ENCODE measurements at places on chromosomes 6 and 20. TPM values are rescaled to one million over a fixed set of nuclear protein-coding genes. Genes with fewer than 3 reads are reported as not detected.

Gene PAX1
- not detected for total RNA-seq

Gene PRR18
- not detected for total RNA-seq

Gene DNAH8
- total RNA-seq = not detected

Gene FAM184A
- total RNA-seq = 0.87 TPM

Gene PACSIN1
- total RNA-seq = 6.0 TPM

- H3K36me3 ChIP-seq = no peaks in the 10 kb centered on the region
- no peaks in the 10 kb centered on the region for H3K27me3 ChIP-seq
- H3K4me1 ChIP-seq = no peaks in the 10 kb centered on the region
- no peak for DNase-seq
Measured at GRCh38 chr20:7716286-7716972, 223.8 kb downstream of the HAO1 start.

DNA sequence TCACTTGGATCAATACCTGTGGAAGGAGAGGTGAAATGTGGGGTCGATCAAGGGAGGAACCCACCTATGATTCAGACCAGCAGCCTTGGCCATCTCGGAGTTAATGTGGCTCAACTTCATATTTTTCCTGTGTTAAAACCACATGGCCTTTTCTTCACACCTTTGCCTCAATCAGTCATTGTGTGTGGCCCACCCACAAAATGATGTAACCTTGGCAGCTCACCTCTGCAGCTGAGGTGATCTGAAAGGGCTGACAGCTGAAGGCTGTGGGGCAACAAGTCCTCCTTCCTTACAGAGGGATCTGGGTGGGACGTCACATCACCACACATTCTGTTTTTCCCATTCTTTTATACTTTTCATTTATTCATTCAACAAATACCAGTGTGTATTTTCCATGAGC is 357.1 kb upstream of the HSF2 start:
- peaks cover 14% of the 10 kb centered on the region for H3K4me1 ChIP-seq
- H3K27me3 ChIP-seq = no peaks in the 10 kb centered on the region
- DNase-seq = no peak
- no peak overlapping the region for H3K4me3 ChIP-seq
- no peaks in the 10 kb centered on the region for H3K36me3 ChIP-seq
- H3K27ac ChIP-seq = no peak overlapping the region

DNA sequence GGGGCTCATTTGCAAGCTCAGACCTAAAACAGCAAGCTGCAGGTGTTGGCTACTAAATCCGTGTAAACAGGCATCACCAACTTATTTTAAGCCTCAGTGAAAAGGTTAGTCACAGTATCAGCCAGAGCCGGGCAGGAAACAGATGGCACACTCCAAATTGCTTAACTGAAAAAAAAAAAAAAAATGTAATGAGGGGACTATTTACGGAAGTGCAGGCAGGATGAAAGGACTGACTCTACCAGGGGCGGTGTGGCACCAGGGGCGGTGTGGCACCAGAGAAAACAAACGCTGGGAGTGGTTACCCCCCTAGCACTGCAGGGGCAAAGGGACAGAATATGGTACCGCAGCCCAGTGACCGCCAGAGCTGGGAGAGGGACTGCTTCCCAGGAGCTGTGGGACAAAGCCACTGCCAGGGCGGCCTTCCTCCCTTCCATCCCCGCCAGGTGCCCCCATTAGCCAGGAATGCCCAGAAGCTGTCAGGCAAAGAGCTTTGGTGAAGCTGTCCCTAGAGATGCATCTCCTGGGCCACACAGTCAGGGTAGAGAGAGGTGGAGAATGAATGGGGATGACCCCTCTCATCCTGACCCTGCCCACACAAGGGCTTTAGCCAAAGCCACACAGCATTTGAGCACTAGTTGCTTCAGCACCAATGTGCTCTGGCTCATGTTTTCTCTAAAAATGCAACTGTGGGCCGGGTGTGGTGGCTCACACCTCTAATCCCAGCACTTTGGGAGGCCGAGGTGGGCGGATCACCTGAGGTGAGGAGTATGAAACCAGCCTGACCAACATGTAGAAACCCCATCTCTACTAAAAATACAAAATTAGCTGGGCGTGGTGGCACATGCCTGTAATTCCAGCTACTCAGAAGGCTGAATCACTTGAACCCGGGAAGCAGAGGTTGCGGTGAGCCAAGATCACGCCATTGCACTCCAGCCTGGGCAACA is 39.6 kb upstream of the GFOD1 start:
- peak; percentile 31 for DNase-seq
- no peaks in the 10 kb centered on the region for H3K36me3 ChIP-seq
- H3K27me3 ChIP-seq = no peaks in the 10 kb centered on the region
- H3K4me1 ChIP-seq = peaks cover 49% of the 10 kb centered on the region

GRCh38 chr6:19771753-19772336 is 65.3 kb upstream of the ID4 start:
- no peaks in the 10 kb centered on the region for H3K27me3 ChIP-seq
- H3K27ac ChIP-seq = no peak overlapping the region
- DNase-seq = no peak
- H3K4me1 ChIP-seq = no peaks in the 10 kb centered on the region

DNA sequence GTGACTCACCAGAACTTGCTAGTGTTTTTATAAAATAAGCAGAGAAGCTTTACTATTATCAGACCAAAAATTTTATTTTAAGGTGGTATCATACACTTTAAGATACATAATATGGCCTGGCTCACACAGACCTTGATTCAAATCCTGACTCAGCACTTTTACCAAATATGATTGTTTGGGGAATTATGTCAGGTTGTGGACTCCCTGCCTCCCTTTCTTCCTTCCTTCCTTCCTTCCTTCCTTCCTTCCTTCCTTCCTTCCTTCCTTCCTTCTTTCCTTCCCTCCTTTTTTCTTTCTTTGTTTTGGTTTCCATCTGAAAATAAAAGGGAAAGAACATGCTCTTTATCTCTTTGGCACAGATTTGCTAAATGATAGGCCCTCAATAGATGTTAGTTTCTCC is 186.0 kb upstream of the MMS22L start:
- no peaks in the 10 kb centered on the region for H3K27me3 ChIP-seq
- H3K4me3 ChIP-seq = no peak overlapping the region
- no peaks in the 10 kb centered on the region for H3K4me1 ChIP-seq
- no peak overlapping the region for H3K27ac ChIP-seq
- DNase-seq = no peak

DNA sequence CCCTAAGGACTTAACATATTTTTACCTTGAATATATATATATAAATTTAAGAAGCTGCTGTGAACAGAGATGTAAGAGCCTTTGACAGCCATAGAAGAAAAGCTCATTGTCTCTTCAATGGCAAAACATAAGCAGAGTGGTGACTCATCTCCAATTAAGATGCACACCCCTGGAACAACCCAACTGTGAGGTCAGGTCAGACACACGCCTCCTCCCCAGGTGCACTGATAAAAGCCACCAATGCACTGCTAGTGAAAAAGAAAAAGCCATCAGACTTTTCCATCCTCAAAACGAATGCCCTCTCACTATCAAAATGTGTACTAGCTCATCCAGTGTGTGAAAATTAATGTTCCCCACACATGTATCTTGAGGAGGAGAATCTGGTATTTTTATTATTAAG is 100.1 kb downstream of the SMLR1 start:
- no peak overlapping the region for H3K27ac ChIP-seq
- H3K4me1 ChIP-seq = peaks cover 7% of the 10 kb centered on the region
- H3K36me3 ChIP-seq = peaks cover 23% of the 10 kb centered on the region
- DNase-seq = no peak
- H3K27me3 ChIP-seq = no peaks in the 10 kb centered on the region

DNA sequence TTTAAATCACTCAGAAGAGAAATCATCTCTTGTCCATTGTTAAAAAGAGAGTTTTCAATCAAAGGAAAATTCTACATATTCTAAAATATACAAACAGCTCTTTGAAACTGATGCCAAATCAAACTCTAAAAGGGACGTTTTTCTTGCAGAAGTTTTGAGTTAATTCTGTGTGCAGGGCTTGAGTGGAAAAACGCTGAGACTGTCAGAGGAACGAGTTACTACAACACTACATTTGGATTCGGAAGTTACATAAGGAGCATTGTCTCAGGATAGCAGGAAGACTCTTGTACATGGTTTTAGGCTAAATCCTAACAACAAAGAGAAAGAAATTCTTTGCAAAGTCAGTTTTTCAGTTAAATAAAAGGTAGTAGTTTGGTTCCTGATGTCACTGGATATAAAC is 155.7 kb upstream of the SUPT3H start:
- no peak overlapping the region for H3K27ac ChIP-seq
- no peak for DNase-seq
- H3K4me3 ChIP-seq = peak overlapping the region; percentile 37
- no peaks in the 10 kb centered on the region for H3K27me3 ChIP-seq
- no peaks in the 10 kb centered on the region for H3K36me3 ChIP-seq

GRCh38 chr6:106094964-106095335 is 8.8 kb downstream of the PRDM1 start:
- peaks cover 50% of the 10 kb centered on the region for H3K4me1 ChIP-seq
- H3K27ac ChIP-seq = no peak overlapping the region
- no peak for DNase-seq
- no peaks in the 10 kb centered on the region for H3K36me3 ChIP-seq
- peaks cover 56% of the 10 kb centered on the region for H3K27me3 ChIP-seq

GRCh38 chr20:54266844-54267243 is 59.0 kb downstream of the PFDN4 start:
- no peak overlapping the region for H3K27ac ChIP-seq
- no peaks in the 10 kb centered on the region for H3K36me3 ChIP-seq
- H3K4me1 ChIP-seq = no peaks in the 10 kb centered on the region
- DNase-seq = no peak
- no peaks in the 10 kb centered on the region for H3K27me3 ChIP-seq
- no peak overlapping the region for H3K4me3 ChIP-seq

GRCh38 chr6:29651413-29652197 is 5.3 kb upstream of the MOG start:
- H3K27me3 ChIP-seq = peaks cover 11% of the 10 kb centered on the region
- H3K4me1 ChIP-seq = peaks cover 3% of the 10 kb centered on the region
- no peak overlapping the region for H3K4me3 ChIP-seq
- H3K36me3 ChIP-seq = no peaks in the 10 kb centered on the region
- no peak overlapping the region for H3K27ac ChIP-seq
- DNase-seq = no peak

- no peak overlapping the region for H3K4me3 ChIP-seq
- H3K36me3 ChIP-seq = no peaks in the 10 kb centered on the region
- no peak for DNase-seq
- H3K4me1 ChIP-seq = peaks cover 24% of the 10 kb centered on the region
- H3K27ac ChIP-seq = no peak overlapping the region
Measured at GRCh38 chr20:36501367-36502006, 39.8 kb upstream of the MYL9 start.

DNA sequence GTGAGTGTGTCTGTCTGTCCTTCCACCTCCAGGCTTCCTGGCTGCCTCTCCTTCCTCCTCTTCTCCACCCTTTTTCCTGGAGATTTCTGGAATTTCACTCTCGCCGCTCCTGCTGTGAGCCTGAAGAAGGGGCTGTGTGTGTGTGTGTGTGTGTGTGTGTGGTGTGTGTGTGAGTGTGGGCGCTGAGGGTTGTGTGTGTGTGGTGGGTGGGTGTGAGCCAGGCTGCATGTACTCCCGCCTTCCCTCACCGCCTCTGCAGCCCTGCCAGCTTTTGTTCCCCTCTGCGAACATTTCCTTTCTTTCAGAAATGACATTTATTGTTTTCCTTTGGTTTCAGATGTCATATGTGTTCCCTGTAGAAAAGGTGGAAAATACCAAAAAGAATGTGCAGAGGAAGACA is 76.0 kb downstream of the SRC start:
- H3K4me3 ChIP-seq = no peak overlapping the region
- DNase-seq = no peak
- H3K27me3 ChIP-seq = no peaks in the 10 kb centered on the region

GRCh38 chr20:57140416-57140965 is 126.0 kb downstream of the BMP7 start:
- H3K4me1 ChIP-seq = no peaks in the 10 kb centered on the region
- no peak overlapping the region for H3K27ac ChIP-seq
- no peaks in the 10 kb centered on the region for H3K27me3 ChIP-seq
- H3K4me3 ChIP-seq = no peak overlapping the region
- no peaks in the 10 kb centered on the region for H3K36me3 ChIP-seq
- DNase-seq = no peak

DNA sequence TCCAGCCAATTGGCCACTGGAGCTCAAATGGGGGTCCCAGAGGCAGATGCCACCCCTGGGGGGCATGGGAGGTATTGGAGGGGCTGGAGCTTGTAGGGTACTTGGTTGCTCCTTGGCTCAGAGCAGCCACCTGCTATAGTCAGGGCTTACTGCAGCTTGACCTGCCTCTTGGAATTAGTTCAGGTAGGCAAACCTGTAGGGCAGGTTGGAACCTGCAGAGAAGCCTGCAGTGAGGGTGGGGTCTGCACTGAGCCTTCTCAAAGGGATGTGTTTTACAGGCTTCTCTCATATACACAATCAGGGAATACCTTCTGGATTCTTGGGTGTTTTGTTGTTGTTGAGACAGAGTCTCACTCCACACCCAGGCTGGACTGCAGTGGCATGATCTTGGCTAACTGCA is 94.2 kb upstream of the MYL9 start:
- H3K36me3 ChIP-seq = no peaks in the 10 kb centered on the region
- no peaks in the 10 kb centered on the region for H3K27me3 ChIP-seq
- no peak for DNase-seq

GRCh38 chr20:3404402-3404801 is 3.1 kb downstream of the DNAAF9 start:
- no peaks in the 10 kb centered on the region for H3K27me3 ChIP-seq
- H3K27ac ChIP-seq = no peak overlapping the region
- H3K4me3 ChIP-seq = no peak overlapping the region
- no peaks in the 10 kb centered on the region for H3K36me3 ChIP-seq
- no peak for DNase-seq
- peaks cover 56% of the 10 kb centered on the region for H3K4me1 ChIP-seq

DNA sequence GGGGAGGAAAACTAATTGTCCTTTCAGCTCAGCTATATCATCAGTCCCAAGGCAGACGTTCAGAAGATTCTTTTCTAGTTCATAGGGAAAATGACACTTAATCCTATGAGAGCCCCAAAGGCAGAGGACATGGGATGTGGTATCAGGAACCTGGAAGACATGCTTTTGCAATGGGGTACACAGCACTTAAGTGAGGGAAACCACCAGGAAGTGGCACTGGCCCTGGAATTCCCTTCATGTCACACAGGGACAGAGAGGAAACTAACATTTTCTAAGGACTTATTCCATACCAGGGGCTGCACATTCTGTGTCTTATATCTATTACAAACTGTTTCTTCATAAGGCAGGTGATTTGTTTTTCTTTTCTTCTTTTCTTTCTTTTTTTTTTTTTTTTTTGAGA is 28.2 kb downstream of the VPS52 start:
- peaks cover 3% of the 10 kb centered on the region for H3K27me3 ChIP-seq
- H3K27ac ChIP-seq = no peak overlapping the region
- no peaks in the 10 kb centered on the region for H3K4me1 ChIP-seq
- H3K36me3 ChIP-seq = no peaks in the 10 kb centered on the region

GRCh38 chr6:46052479-46052878 is 36.8 kb upstream of the CLIC5 start:
- no peak overlapping the region for H3K4me3 ChIP-seq
- H3K27me3 ChIP-seq = no peaks in the 10 kb centered on the region
- DNase-seq = no peak
- peak overlapping the region; percentile 82 for H3K27ac ChIP-seq
- H3K36me3 ChIP-seq = no peaks in the 10 kb centered on the region
- H3K4me1 ChIP-seq = peaks cover 36% of the 10 kb centered on the region

GRCh38 chr6:32074996-32075532 is 34.1 kb downstream of the TNXB start:
- H3K4me1 ChIP-seq = peaks cover 7% of the 10 kb centered on the region
- H3K4me3 ChIP-seq = no peak overlapping the region
- peaks cover 17% of the 10 kb centered on the region for H3K36me3 ChIP-seq
